ENCODE measurements at places on chromosomes 5 and 9. TPM values are rescaled to one million over a fixed set of nuclear protein-coding genes. Genes with fewer than 3 reads are reported as not detected.
A peak's percentile ranks its signal among the peaks of the same experiment; 100 is the strongest.

The PDE4D gene
- total RNA-seq: 14.9 TPM

The PRDM12 gene
- not detected for total RNA-seq

The OR1J2 gene
- not detected for total RNA-seq

The CCL27 gene
- not detected for total RNA-seq

GRCh38 chr5:65563777-65564176 lies 681 bp downstream of the PPWD1 start:
- peak; percentile 6 for DNase-seq

GRCh38 chr5:147037515-147038205 lies 159.1 kb upstream of the PPP2R2B start:
- DNase-seq: peak; percentile 82

DNA sequence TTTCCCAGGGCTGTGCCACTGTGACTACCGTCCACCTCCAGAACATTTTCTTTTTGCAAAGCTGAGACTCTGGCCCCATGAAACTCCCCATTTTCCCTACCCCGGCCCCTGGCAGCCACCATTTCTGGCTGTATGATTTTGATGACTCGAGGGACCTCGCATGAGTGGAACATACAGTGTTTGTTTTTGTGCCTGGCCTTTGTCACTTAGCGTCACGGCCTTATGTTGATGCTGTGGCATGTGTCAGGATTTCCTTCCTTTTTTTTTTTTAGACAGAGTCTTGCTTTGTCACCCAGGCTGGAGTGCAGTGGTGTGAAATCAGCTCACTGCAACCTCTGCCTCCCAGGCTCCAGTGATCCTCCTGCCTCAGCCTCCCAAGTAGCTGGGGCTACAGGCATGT lies 42.7 kb downstream of the ASS1 start:
- no peak for DNase-seq

GRCh38 chr5:110909950-110910349 lies 161.6 kb upstream of the TSLP start:
- peak; percentile 82 for DNase-seq
